CD4-positive, alpha-beta memory T cell (primary cell): ENCODE measurements at places on chromosomes 2 and 18. TPM values are rescaled to one million over a fixed set of nuclear protein-coding genes. Genes with fewer than 3 reads are reported as not detected.

- DNase-seq: no peak
Observed at GRCh38 chr18:48600456-48601090, 61.7 kb downstream of the CTIF start.

DNA sequence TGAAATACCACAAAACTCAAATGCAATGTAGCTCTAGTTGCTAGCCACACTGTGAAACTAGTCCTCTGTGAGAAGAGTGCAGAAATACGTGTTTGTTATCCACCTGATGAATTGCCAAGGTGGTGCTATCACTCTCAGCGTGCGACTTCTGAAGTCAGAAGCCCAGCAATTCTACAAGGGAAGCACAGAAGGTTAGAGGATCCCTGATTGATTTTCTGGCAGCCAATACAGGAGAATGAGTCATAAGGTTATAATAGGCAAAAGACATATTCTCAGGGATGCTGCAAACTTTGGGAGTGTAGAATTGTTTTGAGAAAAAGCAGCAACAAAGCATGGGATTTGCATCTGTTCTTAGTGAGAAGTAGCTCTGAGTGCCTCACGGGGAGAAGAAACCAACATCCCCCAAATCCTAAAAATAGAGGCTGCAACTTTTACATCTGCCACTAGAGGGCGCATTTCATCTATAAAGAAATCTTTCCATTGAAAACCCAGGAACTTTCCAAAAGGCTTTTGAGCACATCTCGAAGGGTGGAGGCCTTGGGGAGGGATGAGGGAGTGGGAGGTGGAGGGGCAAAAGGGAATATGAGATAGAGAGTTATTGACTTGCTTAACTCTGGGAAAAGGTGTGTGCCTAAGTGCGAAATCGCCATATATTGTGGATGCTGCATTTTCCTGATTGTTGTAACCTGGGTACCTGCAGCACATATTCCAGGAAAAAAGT lies 78.0 kb downstream of the TMEM182 start:
- no peak for DNase-seq

DNA sequence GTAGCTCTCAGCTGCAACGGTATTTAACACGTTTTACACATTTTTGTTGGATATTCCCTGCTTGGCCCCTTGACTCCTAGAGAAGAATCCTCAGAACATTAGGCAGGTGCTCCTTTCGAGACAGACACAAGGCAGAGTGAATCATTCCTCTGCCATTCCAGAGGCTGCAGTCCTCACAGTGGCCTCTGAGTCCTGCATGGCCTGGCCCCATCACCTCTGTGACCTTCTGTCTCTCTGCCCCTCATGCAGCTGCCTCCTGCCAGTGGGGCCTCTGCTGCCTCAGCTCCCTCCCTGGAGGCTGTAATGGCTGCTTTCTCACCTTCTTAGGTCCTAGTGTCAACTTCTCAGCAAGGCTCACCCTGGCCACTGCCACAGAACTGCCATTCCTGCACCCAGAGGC lies 101.3 kb downstream of the PTPRM start:
- no peak for DNase-seq

DNA sequence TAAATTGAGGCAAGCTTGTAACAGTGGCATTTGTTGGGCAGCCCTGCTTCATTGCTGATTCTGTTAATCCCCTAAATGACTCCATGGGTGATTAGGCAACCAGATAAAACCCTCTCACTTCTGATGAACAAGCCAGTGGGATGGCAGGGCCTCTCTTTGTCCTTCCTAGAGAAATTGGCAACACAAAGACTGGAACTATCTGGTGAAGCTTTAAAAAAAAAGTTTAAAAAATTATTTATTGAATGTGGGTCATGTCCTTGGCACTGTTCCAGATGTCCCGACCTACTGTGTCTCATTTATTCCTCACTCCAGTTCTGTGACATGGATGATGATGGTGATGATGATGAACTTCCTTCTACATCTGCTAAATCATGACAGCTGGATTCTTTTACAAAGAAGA lies 30.8 kb downstream of the NRP2 start:
- no peak for DNase-seq

DNA sequence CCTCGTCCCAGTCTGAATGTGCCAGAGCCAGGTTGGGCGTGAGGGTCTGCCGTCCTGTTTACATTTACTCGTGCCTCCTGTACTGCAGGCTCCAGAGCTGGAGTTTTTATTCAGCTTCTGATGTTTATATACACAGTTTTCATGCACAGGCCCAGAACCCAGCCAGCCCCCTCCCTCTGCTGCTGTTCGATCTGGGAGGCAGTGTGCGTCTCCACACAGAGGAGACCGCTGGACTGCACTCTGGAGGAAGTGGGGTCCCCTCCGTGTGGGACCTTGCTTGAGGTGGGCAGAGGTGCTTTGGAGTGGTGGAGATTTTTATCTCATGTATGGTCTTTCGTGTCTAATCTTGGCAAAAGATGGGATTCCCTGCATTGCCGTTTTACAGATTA lies 90.6 kb downstream of the GLI2 start:
- DNase-seq: no peak

GRCh38 chr2:125516496-125517109 lies 1139.4 kb upstream of the GYPC start:
- DNase-seq: no peak

- DNase-seq: no peak
Observed at GRCh38 chr2:1707771-1708418, 36.4 kb downstream of the PXDN start.

DNA sequence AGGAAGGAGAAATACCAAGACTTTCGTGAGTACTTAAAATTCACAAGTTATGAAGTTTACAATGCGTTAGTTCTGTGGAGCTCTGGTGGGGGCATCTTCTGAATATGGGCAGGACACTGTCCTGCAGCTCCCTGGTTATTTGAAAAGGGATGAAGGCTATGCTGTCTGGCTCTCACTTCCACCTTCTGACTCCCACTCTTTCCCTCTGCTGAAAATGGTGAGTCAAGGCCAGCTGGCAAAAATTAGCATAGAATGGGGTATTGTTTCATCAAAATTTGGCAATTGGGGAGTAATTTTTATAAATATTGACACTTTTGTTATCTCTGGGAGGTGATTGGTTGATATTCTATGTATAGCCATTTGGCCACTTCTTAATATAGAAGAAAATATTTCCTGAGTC lies 177.4 kb downstream of the PARD3B start:
- no peak for DNase-seq

The PELI1 gene
- 11.3 TPM for polyA plus RNA-seq

The ZNF521 gene
- polyA plus RNA-seq: not detected

The PSMD14 gene
- polyA plus RNA-seq: 50.9 TPM

The TRIM43B gene
- not detected for polyA plus RNA-seq
